Stimulated activated CD8-positive, alpha-beta memory T cell treated with anti-CD3 and anti-CD28 coated beads, Interleukin-4, amount 100 ng/mL, for 1 hour (primary cell): ENCODE measurements at places on chromosomes 7 and 10.

GRCh38 chr7:55073976-55074528 is 55.2 kb downstream of the EGFR start:
- no peak for DNase-seq

DNA sequence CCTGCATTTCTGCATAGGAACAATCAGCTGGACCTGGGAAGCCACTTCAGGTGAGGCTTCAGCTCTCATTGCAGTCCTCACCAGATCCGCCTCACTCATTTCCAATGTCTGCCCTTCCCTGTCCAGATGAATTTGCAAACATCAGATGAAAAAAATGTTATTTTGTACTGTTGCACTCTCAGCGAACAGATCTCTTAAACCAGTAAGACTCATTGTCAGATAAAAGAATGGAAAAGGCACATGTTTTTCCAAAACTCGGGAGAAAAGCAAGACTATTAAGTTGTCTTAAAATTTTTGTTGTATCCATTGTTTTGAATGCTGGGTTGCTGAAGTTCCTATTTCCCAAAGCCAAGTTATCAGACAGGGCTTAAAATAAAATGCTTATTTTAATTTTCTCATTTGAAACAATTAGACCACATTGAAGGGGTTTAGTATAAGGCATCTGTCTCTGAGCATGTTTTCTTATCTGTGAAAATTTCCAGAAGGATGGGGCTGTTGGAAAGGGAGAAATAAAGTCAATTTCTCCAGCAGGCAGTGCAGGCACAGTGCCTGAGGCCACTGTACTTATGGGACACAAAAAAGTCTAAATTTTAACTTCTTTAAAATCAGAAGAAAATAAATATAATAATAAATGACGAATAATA is 396.8 kb downstream of the KCNMA1 start:
- DNase-seq: no peak

DNA sequence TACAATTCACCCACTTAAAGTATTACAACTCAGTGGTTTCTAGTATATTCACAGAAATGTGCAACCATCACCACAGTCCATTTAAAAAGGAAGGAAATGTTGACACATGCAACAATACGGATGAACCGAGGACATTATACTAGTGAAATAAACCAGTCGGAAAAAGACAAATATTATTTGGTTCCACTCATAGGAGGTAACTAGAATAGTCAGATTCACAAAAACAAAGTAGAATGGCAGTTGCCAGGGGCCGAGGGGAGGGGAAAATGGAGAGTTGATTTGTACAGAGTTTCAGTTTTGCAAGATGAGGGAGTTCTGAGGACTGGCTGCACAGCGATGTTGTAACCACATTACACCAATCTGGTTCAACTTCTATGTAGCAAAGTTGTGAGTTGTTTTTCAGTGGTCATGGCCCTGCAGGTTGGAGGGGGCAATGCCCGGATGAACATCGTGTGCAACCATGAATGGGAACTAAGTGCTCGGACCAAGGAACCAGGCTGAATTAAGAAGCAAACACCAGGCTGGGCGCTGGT is 17.6 kb upstream of the TNPO3 start:
- no peak for DNase-seq

DNA sequence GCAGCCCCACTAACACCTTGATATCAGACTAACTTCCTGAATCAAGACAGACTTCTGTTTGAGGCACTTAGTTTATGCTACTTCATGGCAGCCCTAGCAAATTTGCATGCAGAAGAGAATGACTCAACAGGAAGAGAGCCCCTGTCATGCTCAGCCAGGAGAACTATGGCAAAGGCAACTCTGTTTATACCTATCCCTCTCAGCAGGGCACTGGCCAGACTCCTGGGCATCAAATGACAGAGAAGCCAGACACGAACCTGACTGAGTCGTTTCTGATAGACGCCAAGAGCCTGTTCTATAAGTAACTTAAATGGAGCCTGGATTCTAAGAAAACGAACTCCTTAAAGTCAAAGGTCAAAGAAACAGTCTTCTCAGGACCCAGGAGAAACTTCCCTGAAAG is 50.9 kb upstream of the UNC5B start:
- DNase-seq: no peak

DNA sequence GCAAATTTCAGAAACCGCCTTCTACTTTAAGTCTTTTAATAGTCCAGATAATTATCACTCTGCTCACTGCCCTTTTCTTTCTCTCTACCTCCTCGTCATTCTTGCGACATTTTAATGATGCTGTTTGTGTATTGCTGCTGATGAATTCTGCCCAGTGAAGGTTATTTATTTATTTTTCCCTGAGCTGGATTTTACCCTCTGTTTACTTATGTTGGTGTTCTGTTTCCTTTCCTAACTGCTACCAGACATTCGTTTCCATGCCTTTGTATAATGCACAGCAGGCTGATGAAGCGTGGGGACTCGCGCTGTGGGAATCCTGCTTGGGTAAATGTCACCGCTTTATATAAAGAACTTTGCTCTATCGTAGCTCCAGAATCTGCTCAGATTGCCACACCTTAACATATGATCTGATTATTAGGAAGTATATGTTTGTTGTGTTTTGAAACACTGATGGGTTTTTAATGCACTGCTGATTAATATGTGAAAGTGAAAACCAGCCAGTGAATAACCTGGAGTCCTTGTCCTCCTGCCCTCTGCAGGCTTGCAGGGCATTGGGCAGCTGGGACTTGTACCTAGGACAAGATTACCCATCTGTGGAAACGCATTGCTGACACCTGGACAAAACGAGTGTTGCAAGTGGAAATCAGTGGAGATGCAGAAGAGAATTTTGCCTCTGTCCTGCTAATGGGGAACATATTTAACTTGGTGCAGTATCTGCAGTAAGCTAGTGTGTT is 291.5 kb downstream of the SDK1 start:
- DNase-seq: no peak

- DNase-seq: no peak
Measured at GRCh38 chr10:30070001-30070685, 10.8 kb upstream of the JCAD start.

DNA sequence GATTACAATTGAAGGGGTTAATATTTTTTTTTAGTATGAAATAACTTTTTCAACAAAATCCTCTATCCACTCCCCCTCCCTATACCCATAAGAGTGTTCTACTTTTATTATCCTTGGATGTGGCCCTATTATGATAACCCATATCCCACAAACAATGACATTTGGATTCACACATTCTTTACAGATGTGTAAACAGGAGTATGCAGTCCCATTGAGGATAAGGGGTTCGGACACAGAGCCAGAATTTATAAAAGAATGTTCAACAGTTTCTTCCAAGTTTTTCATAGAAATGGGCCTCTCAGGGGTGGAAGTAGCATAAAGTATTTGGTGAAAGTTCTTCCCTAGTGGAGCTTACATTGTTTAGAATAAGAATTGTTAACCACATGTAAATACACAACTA is 16.1 kb upstream of the PCLO start:
- DNase-seq: no peak

DNA sequence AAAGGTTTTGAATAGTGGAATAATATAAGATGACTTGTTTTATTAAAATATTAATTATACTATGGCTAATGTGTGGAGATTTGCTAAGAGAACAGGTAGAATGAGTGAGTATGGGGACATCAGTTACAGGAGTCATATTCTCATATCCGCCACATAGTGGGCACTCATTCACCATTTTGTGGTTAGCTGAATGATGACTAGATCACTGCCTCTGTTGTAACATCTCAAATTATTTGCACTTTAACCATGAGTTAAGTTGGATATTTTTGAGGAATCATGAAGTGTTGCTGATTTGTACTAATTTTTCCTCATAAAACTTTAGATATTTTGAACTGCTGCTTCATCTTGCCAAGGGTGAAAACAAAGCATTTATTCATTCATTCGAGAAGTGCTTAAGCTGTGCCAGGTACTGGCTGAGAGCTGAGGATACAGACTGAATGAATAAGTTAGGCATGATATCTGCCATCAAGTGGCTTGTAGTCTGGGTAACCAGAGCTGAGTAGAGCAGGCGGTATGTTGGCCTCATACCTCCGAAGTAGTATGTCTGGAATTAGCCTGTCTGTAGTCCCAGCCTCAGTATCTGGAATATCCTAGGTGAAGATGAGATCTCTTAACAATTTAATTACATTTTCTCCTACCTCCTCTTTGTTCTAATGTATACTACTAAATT is 100.5 kb downstream of the ZEB1 start:
- DNase-seq: no peak

DNA sequence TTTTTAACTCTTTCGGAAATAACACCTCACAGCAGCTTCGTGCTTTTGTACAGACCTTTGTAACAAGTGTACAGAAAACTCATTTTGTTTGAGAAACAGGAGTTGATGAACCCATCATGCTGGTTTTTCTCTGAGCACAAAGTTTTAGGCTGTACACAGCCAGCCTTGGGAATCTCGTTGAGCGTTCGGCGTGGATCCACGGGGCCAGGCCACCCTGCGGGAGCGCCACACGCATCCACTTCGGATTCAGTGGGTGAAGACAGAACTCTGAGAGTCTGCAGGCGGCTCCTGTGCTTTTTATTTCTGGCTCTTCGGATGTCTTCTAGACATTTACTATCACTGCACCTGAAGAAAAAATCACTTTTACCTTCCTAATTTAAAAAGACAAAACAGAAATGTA is 131.2 kb downstream of the SMURF1 start:
- DNase-seq: no peak

DNA sequence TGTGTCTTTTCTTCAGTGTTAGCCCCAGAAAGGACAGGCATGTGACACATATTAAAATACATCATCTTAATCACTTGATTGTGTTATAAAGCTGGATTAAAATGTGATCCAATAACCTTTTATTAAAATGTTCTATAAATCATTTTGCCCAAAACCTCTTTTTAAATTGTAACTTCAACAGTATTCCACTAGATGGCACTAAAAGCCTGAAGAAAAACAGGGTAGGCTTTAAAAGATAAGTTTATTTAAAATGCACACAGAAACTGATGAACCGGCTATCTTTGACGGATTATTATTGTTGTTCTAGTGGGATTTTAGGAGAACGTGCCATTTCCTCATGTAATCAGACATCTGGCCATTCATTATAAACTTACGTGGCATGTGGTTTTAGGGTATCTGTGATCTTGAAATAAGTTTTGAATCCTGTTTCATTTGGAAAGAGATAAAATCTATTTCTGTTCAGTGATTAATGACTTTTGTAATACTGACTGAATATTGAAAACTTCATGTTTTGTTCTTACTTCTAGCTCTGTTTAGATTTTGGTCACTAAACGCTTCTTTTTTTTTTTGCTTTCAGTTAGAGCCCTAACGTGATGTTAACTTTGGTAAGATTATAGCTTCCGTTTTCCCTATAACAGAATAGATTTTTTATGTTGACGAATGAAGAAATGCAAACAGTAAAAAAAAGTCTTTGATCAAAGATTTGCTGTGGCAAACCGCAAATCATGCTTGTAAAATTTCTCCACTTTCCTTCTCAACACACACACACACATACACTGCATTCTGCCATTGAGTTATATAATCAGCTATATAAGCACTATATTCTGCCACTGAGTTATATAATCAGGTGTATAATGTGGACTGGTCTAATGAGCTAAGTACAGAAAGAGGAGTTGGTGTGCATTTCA is 13.6 kb downstream of the VPS50 start:
- DNase-seq: no peak

DNA sequence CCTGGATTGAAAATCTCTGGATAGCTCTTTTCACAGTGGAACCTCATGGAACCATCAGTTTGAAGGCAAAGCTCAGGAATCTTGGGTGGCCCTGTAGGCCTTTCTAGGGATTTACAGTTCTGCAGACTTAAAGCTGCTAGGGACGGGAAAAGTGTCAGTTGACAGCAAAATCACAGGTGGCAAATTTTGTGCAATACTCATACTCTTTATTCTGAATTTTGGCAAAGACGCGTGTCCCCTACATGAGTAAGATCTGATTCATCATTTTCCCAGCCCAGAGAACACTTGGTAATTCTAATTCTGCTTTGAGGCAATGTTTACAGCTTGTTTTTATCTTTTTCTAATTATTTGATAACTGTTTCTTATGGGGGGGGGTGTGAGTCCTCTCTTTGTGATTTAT is 3.6 kb downstream of the LRRC17 start:
- no peak for DNase-seq

DNA sequence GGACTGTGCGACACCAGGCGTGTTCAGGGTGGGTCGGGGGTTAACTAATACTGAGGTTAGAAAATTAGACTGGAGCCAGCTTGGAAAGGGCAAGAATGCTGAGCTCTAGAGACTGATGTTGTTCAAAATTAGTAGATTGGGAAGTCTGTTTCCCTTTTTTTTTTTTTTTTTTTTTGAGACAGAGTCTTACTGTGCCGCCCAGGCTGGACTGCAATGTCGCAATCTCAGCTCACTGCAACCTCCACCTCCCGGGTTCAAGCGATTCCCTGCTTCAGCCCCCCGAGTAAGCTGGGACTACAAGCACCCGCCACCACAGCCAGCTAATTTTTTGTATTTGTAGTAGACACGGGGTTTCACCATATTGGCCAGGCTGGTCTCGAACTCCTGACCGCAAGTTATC is 2.7 kb upstream of the CPVL start:
- no peak for DNase-seq

GRCh38 chr7:2353936-2354185 is 766 bp upstream of the EIF3B start:
- DNase-seq: peak; percentile 79
